Stromal cell of bone marrow (primary cell): ENCODE measurements at places on chromosomes 13 and 19.

DNA sequence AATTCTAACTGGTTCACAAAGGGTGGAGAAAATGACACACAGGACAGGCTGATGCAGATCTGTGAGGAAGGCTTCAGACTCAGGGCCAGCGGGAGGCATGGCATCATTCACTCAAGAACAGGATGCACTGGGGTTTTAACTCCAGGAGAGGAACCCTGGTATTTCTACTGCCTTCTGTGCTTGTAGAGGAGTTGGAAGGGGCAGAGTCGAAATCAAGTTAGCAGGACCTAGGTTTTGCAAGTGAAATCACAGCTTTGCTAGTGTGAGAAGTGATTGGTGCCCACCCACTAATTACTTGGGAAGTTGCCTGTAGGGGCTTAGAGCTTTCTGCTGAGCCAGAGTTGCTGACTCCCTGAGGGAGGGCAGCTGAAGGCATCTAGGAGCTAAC is 92.7 kb downstream of the AKAP11 start:
- no peak for DNase-seq

- no peak for DNase-seq
Measured at GRCh38 chr13:79637133-79637763, 156.3 kb downstream of the NDFIP2 start.

- DNase-seq: no peak
Measured at GRCh38 chr19:48395499-48395898, 2.0 kb downstream of the GRIN2D start.

DNA sequence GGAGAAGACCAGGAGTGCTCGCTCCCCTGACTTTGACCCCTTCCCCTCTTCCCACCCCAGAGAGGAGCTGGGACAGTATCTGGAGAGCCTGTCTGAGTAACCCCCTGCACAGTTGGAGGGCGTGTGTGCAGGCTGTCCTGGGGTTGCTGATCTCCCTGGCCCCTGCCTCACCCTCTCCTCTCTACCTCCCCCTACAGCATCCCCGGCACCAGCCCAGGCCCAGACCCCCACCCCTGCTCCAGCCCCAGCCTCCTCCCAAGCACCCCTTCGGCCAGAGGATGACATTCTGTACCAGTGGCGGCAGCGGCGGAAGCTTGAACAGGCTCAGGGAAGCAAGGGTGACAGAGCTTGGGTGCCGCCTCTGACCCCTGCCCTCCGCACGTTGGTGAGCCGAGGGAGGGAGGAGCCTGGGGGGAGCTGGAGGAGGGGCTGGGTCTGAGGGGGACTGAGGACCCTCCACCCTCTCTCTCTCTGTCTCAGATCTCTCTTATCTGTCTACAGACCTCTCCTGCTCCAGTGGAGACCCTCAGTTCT is 8.7 kb downstream of the PROSER3 start:
- no peak for DNase-seq

- no peak for DNase-seq
Measured at GRCh38 chr13:111156421-111156820, 41.3 kb downstream of the ARHGEF7 start.

DNA sequence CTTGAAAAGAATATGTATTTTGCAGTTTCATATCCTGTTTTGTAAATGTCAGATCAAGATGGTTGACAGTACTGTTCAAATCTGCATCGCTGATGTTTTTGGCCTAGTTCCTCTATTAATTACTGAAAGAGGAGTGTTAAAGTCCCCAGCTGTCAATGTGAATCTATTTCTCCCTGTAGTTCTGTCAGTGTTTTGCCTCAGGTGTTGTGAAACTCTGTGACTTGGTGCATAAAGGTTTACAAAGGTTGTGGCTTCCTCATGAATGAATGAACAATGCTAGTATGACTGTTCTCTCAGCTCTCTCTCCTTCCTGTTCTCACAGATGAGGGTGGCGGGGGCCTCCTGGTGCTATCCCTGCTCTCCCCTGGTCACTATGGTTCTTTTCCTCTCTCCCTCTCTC is 142.4 kb downstream of the MYCBP2 start:
- DNase-seq: no peak

DNA sequence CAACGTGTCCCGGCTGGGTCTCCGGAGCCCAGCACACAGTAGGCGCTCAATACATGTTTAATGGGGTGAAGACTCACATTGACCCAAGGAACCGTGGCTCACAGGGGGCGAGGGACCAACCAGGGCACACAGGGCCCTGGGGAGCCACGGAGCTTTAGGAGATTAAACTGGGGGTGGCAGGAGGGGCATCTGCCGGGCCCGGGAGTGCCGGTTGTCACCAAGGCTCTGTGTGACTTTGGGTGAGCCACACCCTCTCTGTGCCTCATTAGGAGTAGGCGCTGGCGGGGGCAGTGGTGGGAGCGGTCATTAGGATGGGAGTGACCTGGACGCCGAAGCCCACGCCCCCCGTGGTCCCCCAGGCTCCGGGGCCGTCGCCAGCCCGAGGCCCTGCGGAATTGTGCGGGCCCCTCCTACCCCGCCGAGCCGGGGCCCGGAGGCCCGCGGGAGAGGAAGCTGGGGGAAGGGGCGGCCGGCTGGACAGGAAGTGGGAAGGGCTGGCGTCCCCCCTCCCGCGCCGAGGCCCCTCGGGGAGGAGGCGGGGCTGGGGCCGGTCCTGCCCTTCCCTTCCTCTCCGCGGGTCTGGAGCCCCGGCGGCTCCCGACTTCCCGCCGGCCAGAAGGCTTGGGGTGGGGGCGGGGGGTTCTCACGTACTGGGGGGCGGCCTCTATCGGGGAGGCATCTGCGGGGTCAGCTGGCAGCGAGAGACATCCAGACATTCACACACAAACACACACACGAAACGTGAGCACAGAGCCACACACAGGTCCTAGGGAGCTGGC is 1.8 kb upstream of the SSBP4 start:
- peak; percentile 54 for DNase-seq

DNA sequence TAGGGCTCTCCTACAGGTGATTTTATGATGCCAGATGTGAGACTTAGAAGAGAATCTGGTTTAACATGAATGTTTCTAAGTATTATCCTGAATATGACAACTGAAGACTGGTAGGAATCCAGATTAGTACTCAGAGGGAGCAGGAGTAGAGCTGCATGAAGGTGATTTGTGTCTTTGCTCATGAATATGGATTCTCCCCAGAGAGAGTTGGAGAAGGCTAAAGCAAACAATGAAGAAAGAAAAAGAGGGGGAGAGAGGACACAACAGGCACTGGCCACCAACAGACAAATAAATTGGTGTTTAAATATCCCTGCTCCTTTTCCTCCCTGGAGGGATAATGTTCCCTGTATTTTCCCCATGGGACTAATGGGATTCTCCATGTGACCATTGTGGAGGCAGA is 427.0 kb upstream of the KLF12 start:
- no peak for DNase-seq

DNA sequence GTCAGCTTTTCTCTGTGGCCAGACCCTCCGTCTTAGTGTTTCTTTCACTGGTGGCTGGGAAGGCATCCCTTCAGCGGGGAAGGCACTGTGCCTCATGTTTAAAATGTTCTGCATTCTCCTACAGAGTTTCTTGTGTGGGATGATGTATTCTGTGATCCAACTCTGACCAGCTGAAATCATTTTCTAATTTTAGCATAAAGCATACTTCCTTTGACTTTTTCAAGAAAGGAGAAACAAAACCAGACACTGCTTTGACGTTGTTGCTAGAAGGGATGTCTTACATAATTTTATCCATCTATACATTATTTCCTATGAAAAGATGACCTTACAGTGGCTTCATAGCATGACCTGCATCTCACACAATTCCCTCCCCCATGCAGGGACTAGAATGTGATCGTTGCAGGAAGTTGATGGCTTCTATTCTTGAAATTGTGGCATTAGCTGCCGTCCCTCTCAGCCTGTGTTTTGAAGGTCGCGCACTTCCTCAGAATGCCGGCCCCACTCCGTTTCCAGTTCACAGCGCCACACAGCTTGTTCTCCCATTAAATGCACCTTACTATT is 38.6 kb upstream of the TEX29 start:
- DNase-seq: peak; percentile 23

- DNase-seq: no peak
Measured at GRCh38 chr19:30065680-30066606, 123.9 kb downstream of the URI1 start.

DNA sequence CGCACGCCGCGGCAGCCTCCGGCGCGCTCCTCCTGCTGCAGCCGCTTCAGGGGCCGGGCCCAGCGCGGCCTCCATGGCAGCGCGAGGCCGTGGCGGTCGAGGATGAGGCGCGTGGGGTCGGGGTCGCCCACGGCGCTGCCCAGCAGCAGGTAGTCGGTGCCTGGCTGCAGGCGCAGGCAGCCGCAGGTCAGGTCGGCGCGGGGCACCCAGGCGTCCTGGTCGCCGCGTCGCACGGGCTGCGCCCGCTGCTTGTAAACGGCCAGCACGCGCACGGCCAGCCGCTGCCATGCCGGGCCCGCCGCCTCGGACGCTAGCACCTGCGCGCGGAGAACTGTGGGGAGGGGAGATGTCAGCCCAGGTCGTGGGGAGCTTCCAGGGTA is 11.1 kb downstream of the NTN5 start:
- no peak for DNase-seq

GRCh38 chr13:50154697-50155096 is 139.5 kb downstream of the KCNRG start:
- DNase-seq: no peak

DNA sequence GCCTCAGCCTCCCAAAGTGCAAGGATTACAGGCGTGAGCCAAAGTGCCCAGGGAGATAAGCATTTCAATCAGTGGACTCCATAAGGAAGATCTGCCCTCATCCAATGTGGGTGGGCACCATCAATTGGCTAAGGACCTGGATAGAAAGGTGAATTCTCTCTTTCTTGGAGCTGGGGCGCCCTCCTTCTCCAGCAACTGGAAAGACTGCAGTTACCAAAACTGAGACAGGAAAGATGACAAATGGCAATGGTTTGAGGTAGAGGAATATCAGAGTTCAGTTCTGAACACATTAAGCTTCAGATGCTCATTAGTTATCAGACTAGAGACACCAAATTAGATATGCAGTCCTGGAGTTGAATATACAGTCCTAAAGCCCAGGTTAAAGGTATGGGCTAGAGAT is 10.5 kb upstream of the ELF1 start:
- DNase-seq: no peak

GRCh38 chr19:21674454-21674853 is 92.9 kb downstream of the ZNF100 start:
- no peak for DNase-seq

GRCh38 chr19:46659151-46660007 is 1.6 kb downstream of the DACT3 start:
- no peak for DNase-seq

DNA sequence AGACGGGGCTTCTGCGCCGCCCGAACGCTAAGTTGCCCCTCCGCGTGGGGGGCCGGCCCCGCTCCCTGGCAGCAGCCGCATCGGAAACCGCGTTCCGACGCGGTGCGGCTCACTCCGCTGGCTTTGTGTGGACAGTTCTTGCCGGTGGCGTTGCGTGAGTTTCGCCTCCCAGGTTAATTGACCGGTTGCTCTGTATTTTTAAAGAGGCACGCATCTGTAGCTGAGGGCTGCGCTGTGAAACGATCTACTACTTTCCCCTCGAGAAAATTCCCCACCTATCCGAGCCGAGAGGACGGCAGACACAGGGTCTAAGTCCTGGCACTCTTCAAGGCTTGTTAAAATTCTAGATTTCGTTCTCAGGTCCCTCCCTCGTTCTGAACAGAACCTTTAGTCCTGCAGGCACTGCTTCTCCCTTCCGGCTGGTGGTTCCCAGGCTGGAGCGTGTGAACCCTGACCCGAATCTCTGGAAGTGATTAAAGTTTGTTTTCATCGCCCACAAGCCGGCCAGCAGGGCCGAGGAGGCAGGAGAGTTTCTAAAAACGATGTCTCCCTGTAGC is 933 bp downstream of the ARHGEF7 start:
- DNase-seq: peak; percentile 73

GRCh38 chr13:20988033-20988908 is 73.1 kb downstream of the LATS2 start:
- no peak for DNase-seq

- DNase-seq: no peak
Measured at GRCh38 chr19:926589-927350, 935 bp downstream of the ARID3A start.

DNA sequence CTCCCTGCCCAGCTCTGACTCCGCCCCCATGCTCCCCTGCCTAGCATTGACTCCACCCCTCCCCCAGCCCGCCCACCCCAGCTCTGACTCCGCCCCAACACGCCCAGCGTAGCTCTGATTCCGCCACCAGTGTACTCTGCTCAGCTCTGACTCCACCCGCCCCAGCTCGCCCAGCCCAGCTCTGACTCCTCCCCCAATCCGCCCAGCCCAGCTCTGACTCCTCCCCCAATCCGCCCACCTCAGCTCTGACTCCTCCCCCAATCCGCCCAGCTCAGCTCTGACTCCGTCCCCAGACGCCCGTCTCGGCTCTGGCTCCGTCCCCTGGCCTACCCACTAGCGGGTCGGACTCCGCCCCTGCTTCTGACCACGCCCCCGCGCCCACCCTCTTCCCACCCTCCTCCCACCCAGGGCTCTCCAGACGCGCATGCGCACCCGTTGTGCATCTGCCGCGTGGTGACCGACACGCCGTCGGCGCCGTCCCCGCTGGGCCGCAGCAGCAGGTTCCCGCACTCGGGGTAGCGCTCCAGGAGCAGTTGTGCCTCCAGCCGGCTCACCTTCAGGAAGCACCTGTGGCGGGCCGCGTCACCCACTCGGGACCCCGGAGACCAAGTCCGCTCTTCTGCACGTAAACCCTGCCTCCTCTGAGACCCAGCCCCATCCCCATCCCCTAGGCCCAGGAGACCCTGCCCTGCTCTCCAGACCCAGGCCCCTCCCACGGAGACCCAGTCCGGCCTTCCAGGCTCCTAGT is 10.2 kb downstream of the STAP2 start:
- peak; percentile 45 for DNase-seq

DNA sequence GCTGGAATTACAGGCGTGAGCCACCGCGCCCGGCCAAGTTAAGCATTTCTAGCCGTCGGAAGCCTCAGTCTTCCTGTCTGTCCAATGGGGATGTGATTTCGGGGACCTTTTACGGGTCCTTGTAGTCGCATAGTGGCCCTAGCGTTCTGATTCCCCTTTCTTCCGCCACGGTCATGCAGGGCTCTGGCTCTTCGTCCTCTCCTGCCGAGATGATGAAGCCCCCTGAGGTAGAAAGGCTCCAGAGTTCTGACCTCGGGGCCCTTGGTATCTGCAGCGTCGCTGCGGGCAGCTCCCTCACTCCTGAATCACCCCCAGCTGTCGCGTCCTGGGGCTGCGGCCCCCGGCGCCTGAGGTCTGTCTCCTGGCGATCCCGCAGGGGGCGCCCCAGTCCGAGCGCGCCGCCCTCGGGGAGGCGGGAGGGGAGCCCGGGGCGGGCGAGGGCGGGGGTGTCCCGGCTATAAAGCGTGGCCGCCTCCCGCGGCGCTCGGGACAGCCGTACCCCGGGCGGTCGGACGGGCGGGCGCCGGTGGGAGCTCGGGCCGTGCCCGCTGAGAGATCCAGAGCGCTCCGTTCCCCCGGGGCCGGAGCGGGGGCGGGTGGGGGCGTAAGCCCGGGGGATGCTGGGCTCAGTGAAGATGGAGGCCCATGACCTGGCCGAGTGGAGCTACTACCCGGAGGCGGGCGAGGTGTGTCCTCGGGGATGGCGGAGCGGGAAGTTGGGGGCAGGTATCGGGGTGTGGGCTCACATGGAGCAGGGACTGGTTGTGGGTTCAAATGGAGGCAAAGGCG is at the start of gene FOXA3:
Gene FOXA3, plus strand, starts transcription at position 487 of the 789 bp plus-strand sequence. Its CDS starts 131 bp downstream, at position 618.
- DNase-seq: no peak

- DNase-seq: no peak
Measured at GRCh38 chr19:2659856-2660432, 42.5 kb downstream of the GNG7 start.

GRCh38 chr19:3250675-3251074 is 26.2 kb downstream of the CELF5 start:
- DNase-seq: no peak

- no peak for DNase-seq
Measured at GRCh38 chr13:113599391-113599790, 14.8 kb downstream of the TFDP1 start.
